ENCODE measurements at places on chromosomes 11 and 22. TPM values are rescaled to one million over a fixed set of nuclear protein-coding genes. Genes with fewer than 3 reads are reported as not detected.

The KCNJ5 gene
- not detected for total RNA-seq

The PHOX2A gene
- total RNA-seq, result not detected

The TOP3B gene
- total RNA-seq, result 15.8 TPM

The ART1 gene
- total RNA-seq, result not detected

The DRD4 gene
- 0.32 TPM for total RNA-seq

The AGBL2 gene
- total RNA-seq, result 1.4 TPM

The KRTAP5-6 gene
- not detected for total RNA-seq
